Stimulated activated CD8-positive, alpha-beta memory T cell treated with anti-CD3 and anti-CD28 coated beads, Interleukin-7, amount 100 ng/mL, for 1 hour (primary cell): ENCODE measurements at places on chromosomes 3 and 15.
A peak's percentile ranks its signal among the peaks of the same experiment; 100 is the strongest.

DNA sequence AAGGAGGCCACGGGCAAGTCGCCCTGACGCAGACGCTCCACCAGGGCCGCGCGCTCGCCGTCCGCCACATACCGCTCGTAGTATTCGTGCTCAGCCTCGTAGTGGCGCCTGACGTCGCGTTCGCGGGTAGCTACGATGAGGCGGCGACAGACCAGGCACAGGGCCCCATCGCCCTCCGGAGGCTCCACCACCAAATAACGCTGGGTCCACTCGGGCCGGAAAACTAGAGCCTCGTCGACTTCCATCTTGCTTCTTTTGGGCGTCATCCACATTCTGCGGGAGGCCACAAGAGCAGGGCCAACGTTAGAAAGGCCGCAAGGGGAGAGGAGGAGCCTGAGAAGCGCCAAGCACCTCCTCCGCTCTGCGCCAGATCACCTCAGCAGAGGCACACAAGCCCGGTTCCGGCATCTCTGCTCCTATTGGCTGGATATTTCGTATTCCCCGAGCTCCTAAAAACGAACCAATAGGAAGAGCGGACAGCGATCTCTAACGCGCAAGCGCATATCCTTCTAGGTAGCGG, at the start of gene EPM2AIP1:
EPM2AIP1 (minus strand) TSS at position 326 of the 520 bp plus-strand sequence; CDS start at position 272, 54 bp downstream.
- DNase-seq = peak; percentile 95

DNA sequence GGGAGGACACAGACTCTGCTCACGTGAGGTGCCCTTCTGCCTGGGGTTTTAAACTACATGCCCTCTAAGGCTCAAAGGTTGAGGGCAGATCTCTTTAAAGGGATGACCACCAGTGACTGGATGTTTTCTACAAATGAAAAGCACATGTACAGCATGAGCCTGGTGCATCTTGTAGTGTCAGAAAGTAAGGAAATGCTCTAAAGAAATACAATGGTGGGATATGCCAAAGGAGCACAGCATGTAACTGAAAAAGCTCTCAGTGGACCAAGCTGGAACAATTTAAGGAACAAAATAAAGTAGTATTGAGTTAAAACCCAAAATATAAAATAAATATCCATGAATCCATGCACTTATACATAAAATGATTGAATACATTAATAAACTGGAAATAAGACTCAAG, 78.3 kb upstream of the SEMA6D start:
- no peak for DNase-seq

DNA sequence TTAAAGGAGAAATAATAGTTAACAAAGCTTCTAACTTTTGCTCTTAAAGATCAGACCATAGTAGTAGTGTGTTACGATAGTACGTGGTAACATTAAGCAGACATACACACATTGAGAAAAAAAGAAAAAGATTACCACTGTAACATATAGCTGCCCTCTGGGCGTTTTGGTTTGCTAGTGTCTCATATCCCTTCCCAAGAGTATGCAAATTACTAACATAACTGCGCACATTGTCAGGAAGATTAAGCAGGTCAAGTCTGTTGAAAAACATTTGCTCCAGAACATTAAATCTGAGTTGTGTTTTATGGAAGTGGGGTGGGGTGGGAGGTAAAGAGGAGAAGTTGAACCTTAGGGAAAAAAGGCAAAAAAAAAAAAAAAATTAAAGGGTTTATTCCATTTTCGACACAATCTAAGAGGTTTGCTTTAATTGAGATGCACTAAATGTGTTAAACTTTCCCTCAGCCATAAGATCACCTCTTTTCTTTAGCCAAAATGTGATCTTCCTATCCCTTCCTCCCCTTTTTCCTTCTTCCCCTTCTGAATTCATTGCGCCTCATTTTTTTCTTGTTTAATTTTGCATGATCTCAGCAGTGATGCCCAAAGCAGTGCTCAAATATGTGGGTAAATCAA, 1.5 kb upstream of the LRIG1 start:
- DNase-seq = no peak

- DNase-seq = no peak
These were observed 10.8 kb upstream of the RARRES1 start for GRCh38 chr3:158742871-158743663.

DNA sequence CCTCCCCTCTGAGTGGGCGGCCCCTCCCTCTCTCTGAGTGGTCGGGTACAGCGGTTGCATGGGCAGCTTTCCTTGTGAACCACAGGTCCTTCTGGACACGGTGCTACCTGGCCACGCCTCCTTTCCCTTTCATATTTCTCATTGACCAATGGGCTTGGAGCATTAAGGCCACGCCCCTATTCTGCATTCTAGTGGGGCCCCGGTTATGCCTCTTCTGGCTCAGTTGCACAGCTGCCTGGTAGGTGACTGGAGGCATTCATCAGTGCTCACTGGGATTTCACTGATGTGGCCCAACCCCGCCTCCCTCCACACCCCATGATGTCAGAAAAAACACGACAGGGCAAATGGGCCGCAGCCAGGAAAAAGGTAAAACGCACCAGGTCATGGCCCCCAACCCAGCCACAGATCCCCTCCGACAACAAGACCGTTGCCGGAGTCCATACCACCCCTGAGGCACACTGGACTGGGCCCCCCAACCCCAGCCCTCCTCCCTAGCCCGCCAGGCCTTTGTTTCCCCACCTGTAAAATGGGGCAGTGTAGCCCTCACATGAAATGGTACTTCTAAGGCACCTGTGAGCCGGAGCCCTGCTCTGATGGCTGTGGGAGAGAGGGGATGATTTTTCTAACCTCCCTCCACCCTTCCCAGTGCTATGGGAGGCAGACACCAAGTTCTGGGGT, 26.3 kb downstream of the NGRN start:
- no peak for DNase-seq

DNA sequence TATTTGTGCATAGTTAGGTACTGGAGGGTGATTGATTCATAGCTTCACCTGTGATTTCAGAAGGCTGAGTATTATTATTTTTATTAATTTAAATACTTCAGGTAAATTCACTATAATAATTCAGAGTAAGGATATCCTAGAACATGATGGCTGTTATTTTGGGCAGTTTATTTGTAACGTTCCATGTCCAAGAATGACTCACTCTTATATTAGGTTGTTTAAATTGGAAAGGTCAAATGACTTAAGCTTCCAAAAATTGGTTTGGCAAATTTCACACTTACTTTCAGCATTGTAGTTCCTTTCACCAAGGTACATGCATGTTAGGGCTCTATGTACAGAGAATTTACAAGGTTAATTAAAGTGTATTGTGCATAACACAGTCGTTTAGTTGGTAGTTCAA, 120.2 kb downstream of the EPHA3 start:
- DNase-seq = no peak

GRCh38 chr3:331881-332280, 135.3 kb downstream of the CHL1 start:
- no peak for DNase-seq

GRCh38 chr15:63992300-63992699, 54.0 kb downstream of the DAPK2 start:
- no peak for DNase-seq
